Cortex of kidney (tissue), 1 donor: ENCODE measurements at places on chromosomes 5 and 9.

DNA sequence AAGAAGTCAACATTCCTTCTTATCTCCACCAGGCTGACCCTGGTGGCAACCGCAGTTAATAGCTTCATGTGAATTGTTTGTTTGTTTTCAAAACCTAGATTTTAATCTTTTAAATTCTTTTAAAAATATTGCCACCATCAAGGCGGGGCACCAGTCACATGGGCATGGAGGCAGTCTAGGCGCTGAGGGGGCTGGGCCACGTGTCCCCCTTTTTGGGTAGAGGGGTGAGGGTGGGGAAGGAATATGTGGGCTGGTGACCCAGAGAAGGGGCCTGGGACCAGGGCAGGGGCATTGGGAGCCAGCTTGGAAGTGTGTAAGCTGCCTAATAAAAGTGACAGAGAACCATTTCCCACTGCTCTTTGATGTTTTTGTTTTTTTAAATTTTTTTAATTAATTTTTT, 147.3 kb downstream of the GADD45G start:
- no peak for DNase-seq

- DNase-seq: no peak
Observed at GRCh38 chr5:137503456-137503855, 4.3 kb upstream of the SPOCK1 start.

- DNase-seq: no peak
Observed at GRCh38 chr9:20994486-20994885, 37.0 kb downstream of the HACD4 start.

- DNase-seq: no peak
Observed at GRCh38 chr5:9056046-9056445, 489.8 kb downstream of the SEMA5A start.

DNA sequence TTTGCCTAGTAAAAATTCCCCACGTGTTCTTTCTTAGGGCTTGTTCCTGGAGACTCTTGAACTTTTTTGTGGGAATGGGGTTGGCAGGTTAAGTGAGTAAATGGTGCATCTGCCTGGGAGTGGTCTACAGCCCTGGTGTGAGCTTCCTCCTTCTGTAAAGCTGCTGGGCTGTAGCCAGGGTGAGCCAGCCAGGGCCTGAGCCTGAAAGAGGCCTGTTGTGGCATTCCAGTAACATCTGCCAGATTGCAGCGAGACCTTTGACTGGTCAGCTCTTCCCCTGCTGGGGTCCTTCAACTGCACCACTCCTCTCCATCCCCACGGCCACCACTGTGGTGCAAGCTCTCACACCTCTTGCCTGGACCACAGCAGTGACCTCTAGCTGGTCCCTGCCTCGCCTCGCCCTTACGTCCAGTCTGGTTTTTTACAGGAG, 47.5 kb downstream of the SLC22A5 start:
- no peak for DNase-seq

DNA sequence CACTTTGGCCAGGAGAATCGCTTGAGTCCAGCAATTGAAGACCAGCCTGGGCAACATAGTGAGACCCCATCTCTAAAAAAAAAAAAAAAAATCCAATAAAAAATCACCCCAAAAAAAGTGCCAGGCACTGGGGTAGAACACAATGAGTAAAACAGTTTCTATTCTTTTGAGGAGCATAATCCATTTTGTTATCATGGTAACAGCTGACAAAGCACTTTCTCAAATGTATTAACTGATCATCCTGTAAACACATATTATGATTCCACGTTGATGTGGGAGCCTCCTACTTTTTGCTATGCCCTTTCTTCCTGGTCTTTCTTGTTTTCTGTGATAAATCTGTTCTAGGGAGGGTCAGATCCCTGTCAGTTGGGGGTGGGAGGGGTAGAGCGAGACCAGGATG, 20.7 kb upstream of the FAM13B start:
- no peak for DNase-seq

- DNase-seq: no peak
Observed at GRCh38 chr5:132971483-132972435, 8.3 kb upstream of the AFF4 start.

GRCh38 chr5:154395407-154396106, 50.2 kb upstream of the SAP30L start:
- DNase-seq: no peak

DNA sequence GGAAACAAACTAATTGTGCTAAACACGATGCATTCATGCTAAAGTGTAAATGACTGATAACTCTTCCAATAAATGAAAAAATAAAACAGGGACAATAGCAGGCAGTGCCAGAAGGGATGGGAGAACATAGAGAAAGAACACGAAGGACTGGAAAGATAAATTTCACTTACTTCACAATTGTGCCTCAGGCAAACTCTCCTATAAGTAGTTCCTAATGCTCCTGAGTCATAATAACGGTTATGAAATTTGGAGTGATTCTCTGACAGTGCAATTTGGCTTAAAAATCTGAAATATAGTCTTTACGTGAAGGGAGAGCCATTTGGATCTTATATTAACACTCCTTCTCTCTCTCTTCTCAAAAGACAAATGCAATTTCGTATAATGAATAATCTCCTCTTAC, 2218.5 kb downstream of the MAT2B start:
- no peak for DNase-seq
